ENCODE measurements at places on chromosomes 1 and 21.

DNA sequence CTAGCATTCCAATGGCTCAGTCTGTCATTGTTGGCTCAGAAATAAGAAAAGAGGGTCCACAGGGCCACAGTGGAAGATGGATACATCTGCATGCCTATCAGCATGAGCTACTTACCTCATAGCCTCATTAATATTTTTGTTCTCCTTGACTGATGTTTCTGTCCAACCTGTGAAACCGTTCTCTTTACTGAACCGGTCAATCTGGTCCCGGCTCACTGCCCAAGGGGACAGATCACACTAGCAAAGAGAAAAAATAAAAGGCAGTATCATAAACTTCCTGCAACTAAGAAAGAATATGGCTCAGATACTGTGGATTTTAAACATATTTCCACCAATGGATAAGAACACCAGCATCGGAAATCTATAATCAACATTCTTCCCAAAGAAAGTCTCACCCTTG lies 4.7 kb downstream of the RAB29 start:
- no peak for DNase-seq

GRCh38 chr1:82446955-82447354 lies 646.2 kb downstream of the ADGRL2 start:
- no peak for DNase-seq

DNA sequence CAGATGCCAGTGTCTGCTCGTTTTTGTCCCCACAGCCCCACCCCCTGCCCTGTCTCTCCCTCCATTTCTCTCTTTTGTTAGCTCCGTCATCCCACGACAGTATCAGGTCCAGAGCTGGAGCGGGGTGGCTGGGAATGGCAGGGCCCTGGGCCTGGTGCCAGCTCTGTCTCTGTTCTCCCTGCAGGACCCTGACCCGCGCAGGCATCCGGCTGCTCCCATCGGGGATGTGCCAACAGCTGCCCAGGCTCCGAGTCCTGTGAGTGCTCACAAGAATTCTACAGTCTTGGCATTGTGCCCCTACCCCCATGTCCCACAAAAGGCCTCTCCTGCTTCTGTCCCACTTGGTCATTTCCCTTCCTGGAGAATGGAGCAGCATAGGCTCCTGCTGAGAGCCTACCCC lies 37.4 kb downstream of the UBE2T start:
- no peak for DNase-seq

GRCh38 chr1:44318097-44319088 lies 36.7 kb downstream of the ERI3 start:
- DNase-seq, result peak; percentile 71

DNA sequence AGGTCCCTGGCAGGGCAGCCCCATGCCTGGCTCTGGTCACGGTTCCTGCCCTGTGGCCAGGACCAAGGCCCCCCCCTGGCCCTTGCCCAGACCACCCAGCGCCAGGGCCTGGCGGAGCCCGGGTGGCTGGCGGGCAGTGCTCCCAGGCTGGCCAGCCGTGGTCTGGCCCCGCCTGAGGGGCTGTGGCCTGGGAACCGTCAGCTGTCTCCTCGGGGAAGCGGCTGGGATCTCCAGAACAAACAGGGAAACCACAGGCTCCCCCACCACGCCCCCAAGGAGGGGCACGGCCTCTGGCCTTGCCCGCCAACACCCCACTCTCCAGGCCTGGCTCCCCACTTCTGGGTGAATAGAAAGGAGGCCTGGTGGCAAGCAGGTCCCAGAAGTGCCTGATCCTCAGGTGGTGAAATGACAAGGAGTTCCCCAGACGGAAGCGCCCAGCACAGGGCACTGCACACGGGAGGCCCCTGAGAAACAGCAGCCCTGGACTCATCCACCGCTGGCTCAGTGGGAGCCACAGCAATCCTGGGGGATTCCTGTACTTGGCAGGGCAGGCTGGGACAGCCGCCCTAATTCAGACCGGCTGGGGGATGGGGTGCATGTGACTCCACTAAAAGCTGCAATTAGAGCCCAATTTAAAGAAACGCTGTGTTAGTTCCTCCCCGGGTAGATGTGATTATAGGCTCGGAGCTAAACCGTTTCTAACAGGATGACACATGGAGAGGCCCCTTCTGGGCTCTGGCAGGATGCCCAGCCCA lies 78.9 kb downstream of the RAP1GAP start:
- DNase-seq, result no peak

DNA sequence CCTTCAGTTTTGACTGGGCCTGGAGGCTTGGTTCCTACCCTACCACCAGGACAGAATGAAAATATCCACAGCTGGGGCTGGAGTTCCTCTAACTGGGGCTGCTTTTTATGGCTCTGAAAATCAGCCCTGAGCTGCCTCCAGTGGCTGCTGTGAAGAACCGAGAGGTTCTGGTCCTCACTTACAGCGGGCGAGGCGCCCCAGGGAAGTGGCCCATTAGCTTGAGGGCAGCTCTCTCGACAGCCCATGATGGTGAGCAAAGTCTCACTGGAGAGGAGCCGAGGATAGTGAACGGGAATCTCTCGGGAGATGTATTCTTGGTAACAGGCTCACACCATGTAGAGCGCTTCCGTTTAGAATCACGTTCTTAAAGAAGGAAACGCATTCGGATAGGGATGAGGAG lies 459.7 kb downstream of the KIF26B start:
- no peak for DNase-seq

DNA sequence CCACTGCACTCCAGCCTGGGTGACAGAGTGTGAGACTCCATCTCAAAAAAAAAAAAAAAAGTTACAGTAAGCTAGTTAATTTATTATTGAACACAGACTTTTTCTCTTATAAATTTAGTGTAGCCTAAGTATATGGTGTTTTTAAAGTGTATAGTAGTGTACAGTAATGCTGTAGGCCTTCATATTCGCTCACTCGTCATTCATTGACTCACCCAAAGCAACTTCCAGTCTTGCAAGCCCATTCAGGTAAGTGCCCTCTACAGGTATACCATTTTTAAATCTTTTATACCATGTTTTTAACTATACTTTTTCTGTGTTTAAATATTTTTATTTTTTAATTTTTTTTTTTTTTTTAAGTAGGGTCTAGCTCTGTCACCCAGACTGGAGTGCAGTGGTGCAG lies 12.1 kb downstream of the POU2F1 start:
- no peak for DNase-seq
